Omental fat pad (tissue), 4 donors: ENCODE measurements at places on chromosomes 1 and 21. TPM values are rescaled to one million over a fixed set of nuclear protein-coding genes. Genes with fewer than 3 reads are reported as not detected.

RAP1GAP gene
- 0.36 TPM for total RNA-seq

SPRR2D gene
- not detected for total RNA-seq

IVL gene
- total RNA-seq, result not detected

TACSTD2 gene
- 1.3 TPM for total RNA-seq

OR2T34 gene
- not detected for total RNA-seq

ZFP69B gene
- total RNA-seq, result 1.3 TPM

EPS8L3 gene
- total RNA-seq, result not detected

FNDC10 gene
- not detected for total RNA-seq

GSTM1 gene
- total RNA-seq, result not detected

LYPD8 gene
- total RNA-seq, result not detected

NFYC gene
- 33.3 TPM for total RNA-seq

CR1 gene
- total RNA-seq, result 9.1 TPM

KRTAP6-3 gene
- not detected for total RNA-seq

C1QB gene
- 997 TPM for total RNA-seq

FAM110D gene
- total RNA-seq, result 6.7 TPM

KANK4 gene
- total RNA-seq, result 1.7 TPM

S100A7 gene
- total RNA-seq, result not detected

PPP1R8 gene
- total RNA-seq, result 24.6 TPM

HRNR gene
- not detected for total RNA-seq

LDLRAD2 gene
- total RNA-seq, result not detected

GJA8 gene
- total RNA-seq, result not detected

TAL1 gene
- total RNA-seq, result 21.1 TPM

PERM1 gene
- total RNA-seq, result 1.4 TPM

TRIM62 gene
- total RNA-seq, result 2.7 TPM

OXCT2 gene
- 1.4 TPM for total RNA-seq

RAP1A gene
- 82.6 TPM for total RNA-seq

CLDN14 gene
- not detected for total RNA-seq

ORC1 gene
- 0.74 TPM for total RNA-seq

RGS7 gene
- 0.47 TPM for total RNA-seq

ASPM gene
- under 0.01 TPM for total RNA-seq

IL20 gene
- 0.82 TPM for total RNA-seq

NEK2 gene
- total RNA-seq, result 0.47 TPM

SELP gene
- 8.2 TPM for total RNA-seq

ETV3L gene
- total RNA-seq, result not detected

TTC22 gene
- total RNA-seq, result not detected

RGSL1 gene
- not detected for total RNA-seq

KLF17 gene
- total RNA-seq, result not detected

C1orf74 gene
- 1.9 TPM for total RNA-seq

AVPR1B gene
- total RNA-seq, result not detected

SELENON gene
- 26.0 TPM for total RNA-seq

PRPF38B gene
- 17.6 TPM for total RNA-seq

C1QA gene
- 435 TPM for total RNA-seq
